Left renal pelvis (tissue), 4 donors: ENCODE measurements at places on chromosomes 5 and 9. TPM values are rescaled to one million over a fixed set of nuclear protein-coding genes. Genes with fewer than 3 reads are reported as not detected.

- DNase-seq, result no peak
Observed at GRCh38 chr5:135718151-135718550, 116.3 kb upstream of the SLC25A48 start.

GRCh38 chr5:135377751-135378680, 21.0 kb downstream of the MACROH2A1 start:
- DNase-seq, result no peak

GRCh38 chr5:76954383-76954763, 1.5 kb downstream of the CRHBP start:
- no peak for DNase-seq

GRCh38 chr5:137205231-137206027, 293.7 kb downstream of the SPOCK1 start:
- no peak for DNase-seq

GRCh38 chr5:151461312-151461711, 13.9 kb downstream of the SLC36A1 start:
- DNase-seq, result no peak

The KLF4 gene
- polyA plus RNA-seq, result 8.5 TPM

The SLC35A4 gene
- 81.3 TPM for polyA plus RNA-seq

GRCh38 chr5:107529618-107530017, 141.1 kb downstream of the EFNA5 start:
- no peak for DNase-seq

DNA sequence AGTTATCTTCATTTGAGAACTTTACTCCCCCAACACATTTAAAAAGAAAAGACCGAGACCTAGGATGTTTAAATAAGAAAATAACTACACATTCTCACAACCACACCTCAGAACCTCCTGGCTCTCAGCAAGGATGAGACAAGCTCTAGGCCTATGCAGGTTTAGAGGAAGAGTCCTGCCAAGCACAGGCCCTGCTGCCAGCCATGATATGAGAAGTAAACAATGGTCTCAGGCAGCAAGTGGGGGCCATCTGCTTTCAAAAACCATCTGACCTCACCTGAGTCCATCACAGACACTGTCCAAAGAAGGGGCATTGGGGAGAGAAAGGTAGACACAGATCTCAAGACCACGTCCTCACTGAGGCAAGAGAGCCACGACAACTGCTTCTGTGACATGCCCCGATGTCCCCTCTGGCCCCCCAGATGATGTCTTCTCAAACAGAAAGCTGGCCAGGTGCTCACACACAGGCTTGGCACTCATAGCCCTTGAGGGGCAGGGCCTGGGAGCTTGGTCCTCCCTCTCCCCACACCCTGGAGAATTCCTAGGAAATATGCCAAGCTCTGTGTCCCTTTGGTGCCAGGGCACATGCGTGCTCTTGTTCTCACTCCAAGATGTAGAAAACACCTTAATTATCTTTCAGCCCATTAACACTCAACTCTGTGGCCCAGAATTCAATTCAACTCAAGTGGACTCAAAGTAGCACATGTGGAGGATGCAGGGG, 150.4 kb downstream of the FSTL4 start:
- no peak for DNase-seq
